LNCaP clone FGC (cell line): ENCODE measurements at places on chromosomes 12 and 14.

- DNase-seq = no peak
Observed at GRCh38 chr14:68959035-68959434, 20.1 kb downstream of the ACTN1 start.

DNA sequence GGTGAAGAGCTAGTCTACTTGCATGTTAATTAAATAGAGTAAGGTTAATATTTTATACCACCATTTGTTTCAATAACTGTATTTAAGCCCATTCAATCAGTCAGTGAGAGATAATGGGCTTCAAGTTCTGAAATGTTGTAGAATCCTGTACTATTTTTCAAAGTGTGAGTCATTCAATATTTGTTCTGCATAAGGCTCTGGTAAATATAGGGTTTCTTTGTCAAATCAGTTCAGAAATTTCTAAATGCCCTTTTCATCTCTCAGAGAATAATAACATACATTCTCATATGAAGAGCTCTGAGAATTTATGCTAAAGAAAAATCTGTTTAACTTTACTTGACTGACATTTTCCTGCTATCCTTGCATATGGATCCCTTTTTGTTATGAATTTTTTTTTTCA is 493.3 kb downstream of the TMTC2 start:
- DNase-seq = no peak

- DNase-seq = no peak
Observed at GRCh38 chr14:90553298-90553920, 156.6 kb downstream of the CALM1 start.

GRCh38 chr12:94783862-94784261 is 133.5 kb upstream of the TMCC3 start:
- DNase-seq = no peak

GRCh38 chr12:117622741-117623140 is 261.3 kb upstream of the NOS1 start:
- DNase-seq = no peak

GRCh38 chr12:55428331-55429243 is 2.5 kb downstream of the OR6C76 start:
- DNase-seq = no peak

- DNase-seq = no peak
Observed at GRCh38 chr14:68977718-68978171, 1.4 kb downstream of the ACTN1 start.

DNA sequence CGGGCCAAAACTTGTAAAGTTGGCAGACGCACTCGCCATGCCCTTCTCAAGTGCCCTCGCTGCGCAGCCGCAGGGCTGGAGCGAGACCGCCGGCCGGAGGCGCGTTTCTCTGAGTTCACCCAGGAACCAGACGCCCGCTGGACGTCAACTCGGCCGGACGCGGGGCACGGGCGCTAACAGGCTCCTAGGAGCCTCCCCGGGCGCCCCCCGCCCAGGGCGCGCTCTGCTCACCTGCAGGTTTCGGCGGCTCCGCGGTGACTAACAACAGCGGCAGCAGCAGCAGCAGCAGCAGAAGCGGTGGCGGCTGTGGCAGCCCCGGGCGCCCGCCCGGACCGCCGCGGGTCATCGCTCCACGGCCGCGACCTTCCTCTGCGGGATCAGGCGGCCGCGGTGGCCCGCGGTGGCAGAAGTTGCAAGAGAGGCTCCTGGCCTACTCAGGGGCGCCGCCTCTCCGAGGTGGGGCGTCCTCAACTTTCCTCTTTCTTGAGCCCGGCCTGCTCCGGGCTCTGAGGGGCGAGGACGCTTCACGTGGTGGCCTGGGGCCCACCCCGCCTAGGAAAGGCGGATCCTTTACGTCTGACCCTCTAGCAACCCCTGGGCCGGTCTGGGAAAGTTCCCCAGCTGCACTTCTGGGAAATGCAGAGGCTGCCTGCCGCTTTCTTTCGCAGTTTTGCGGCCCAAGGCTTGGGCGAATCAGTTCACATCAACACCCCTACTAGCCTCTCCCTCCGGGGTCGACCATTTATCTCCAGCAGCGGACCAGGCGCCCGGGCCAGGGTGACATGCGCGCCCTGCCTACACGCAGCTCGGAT is at the start of gene PLBD1:
Gene PLBD1, minus strand, starts transcription at position 533 of the 812 bp plus-strand sequence. Its CDS starts 187 bp downstream, at position 346.
- DNase-seq = no peak

- no peak for DNase-seq
Observed at GRCh38 chr14:44898551-44898950, 63.2 kb downstream of the KLHL28 start.

DNA sequence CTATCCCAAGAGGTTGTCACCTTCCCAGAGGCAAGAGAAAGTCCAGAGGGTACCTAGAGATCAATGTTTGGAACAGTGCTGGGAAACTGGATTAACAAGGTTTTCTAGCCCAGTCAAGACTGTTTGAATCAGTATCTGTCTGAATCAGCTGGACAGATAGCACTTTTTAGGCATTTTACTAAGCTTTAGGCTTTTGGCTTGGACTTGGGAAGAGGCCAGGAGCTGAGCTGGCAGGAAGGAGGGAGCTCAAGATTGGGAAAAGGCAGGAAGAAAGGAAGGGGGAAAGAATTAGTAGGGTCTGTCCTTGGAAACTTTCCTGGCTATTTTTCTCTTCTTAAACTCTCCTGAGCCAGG is 8.3 kb downstream of the IKZF4 start:
- no peak for DNase-seq

- DNase-seq = no peak
Observed at GRCh38 chr12:2432856-2433255, 361.9 kb upstream of the FKBP4 start.

DNA sequence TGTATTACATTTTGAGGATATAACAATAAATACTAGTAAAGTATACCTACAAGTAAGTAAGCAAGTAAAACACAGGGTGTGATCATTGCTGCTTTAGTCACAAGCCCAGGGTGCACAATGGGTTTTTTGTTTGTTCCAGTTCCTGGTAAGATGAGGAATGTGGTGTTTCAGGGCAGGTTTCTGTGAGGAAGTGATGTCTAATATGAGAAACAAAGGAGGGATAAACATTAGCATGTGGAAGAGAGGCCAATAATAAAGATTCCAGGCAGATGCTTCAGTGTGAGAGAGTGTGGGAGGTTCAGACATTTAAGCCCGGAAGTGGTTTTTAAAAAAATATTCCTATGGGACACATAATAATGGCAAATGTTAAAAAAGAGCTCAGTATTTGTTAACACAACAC is 808.1 kb upstream of the USP15 start:
- no peak for DNase-seq

- DNase-seq = no peak
Observed at GRCh38 chr14:101005447-101005846, 101.9 kb upstream of the RTL1 start.

DNA sequence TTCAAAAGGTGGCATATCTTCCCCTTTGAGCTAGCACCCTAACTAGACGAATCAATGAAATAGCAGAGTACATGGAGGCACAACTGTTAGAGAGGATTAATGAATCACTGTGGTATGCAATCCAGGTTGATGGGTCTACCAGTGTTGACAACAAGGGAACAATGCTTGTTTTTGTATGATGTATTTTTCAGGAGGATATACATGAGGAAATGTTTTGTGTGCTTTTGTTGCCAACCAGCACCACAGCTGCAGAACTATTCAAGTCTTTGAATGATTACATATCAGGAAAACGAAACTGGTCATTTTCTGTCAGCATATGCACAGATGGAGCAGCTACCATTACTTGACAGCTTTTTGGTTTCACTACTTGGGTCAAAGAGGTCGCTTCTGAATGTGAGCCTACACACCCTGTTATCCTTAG is 142.6 kb downstream of the GPHN start:
- DNase-seq = no peak

GRCh38 chr14:103021684-103022001 is 35.7 kb downstream of the CDC42BPB start:
- no peak for DNase-seq

DNA sequence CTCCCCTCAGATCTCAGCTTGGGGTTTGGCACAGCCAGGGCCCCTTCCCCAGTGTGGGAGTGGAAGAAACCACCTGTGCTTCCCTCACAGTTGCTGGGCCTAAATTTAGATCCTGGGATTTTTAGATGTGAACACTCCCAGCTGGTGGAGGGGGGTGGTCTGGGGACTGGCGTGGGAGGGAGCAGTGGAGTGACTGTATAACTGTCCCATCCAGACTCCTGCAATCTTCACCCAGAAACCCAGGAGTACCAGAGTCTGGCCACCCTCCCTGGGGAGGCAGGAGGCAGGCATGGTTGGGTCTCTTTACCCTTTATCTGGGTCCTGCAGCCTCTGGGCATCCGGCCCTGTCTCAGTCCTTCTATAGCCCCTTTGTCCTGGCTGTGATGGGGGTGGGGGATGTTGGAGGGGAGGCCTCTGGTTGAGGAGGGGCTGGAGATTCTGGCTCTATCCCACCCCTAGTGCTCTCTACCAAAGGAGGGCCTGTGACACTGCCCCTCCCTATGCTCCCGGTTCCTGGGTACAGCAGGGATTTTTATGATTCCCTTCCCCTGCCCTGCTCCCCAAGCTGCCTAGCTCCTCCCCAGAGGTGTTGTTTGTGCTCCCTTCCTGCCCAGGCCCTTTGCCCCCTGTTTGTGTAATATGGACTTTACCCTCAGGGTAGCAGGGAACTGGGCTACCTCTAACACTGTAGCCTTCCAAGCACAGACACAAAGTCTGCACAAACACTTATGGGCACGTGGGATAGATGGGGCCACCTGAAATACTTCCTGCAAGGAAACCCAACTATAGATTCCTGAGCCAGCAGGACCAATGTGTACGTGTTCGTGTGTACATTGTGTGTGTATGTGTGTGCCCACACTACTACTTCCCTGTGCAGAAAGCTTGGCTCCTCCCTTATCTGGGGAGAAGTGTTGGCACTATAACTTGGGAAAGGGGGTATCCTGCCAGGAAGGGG is 1.7 kb downstream of the ERBB3 start:
- no peak for DNase-seq

DNA sequence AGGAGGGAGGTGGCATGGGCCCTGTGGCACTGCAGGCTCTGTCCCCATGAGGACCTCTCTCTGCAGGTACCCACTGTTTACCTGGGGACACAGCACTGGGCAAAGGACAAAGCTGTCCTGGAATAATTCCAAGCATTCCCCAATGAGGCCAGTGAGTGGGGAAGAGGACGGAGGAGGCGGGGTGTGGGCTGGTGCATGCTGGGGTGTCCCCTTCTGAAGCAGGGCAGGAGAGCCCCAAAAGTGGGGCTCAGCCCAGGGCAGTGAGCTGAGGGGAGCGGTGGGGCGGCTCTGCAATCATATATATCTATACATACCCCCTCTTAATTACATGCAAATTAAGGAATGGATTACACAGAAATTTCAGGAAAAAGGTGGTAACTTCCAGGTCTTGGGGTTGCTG is 315.8 kb downstream of the ADGRD1 start:
- DNase-seq = no peak

DNA sequence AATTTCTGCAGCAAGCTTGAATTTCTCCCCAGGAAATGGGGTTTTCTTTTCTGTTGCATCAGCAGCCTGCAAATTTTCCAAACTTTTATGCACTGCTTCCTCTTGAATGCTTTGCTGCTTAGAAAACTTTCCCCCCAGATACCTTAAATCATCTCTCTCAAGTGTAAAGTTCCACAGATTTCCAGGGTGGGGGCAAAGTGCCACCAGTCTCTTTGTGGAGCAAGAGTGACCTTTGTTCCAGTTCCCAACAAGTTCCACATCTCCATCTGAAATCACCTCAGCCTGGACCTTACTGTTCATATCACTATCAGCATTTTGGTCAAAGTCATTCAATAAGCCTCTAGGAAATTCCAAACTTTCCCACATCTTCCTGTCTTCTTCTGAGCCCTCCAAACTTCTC is 241.6 kb upstream of the TMTC1 start:
- no peak for DNase-seq

DNA sequence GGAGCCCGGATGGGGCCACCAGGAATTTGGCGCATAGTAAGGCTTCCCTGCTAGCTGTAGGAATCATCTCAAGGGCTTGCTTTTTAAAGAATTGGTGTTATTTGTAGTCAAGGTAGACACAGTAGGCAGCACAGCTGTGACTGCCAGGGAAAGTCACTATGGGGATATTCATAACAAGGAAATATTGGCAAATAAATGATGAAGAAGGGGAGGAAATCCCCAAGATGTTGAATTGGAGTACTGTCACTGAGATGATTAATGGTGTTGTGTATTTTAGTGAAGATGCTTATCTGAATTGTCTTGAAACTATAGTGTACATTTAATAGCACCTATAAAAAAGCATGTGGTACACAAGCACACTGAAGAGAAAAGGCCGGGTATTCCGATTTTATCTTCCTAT is 118.9 kb downstream of the NPAS3 start:
- DNase-seq = peak; percentile 28

DNA sequence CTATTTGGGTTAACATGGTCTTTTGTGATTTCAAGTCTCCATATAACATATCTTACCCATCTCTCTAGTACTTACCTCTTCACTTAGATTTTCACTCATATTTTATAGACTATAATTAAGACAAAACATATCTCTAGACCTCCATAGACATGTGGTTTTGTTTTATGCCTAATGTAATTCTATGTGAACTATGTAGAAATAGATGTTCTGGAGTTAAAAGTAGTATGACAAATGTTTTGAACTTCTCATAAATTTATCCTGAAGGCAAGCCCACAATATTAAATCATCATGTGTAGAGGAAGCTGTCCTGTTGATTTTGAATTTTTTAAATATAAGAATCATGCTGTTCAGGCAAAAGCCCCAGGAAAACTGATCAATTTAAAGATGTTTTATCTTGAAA is 169.2 kb downstream of the SYT1 start:
- no peak for DNase-seq

DNA sequence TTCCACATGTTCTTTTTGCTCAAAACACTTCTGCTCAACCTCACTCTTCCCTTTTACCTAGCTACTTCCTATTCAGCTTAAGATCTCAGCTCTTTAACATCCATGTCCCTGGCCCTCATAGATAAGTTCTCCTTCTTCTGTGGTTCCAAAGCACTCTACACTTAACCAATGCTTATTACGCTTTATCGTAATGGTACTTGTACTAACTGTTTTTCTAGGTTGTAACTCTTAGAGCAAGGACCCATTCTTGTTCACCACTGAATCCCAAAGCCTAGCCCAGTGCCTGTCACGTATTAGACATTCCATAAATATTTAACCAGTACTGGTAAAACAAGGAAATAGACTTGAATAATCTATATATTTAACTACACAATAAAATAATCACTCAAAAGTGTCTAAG is 5.3 kb downstream of the SLC41A2 start:
- no peak for DNase-seq

GRCh38 chr14:57323721-57324120 is 55.0 kb downstream of the AP5M1 start:
- DNase-seq = no peak
